Hematopoietic multipotent progenitor cell treated with erythropoietin and hydrocortisone succinate and interleukin-3 and kit ligand, for 15 days (in vitro differentiated cells): ENCODE measurements at places on chromosomes 5 and 9.

GRCh38 chr5:107574287-107574686 lies 96.5 kb downstream of the EFNA5 start:
- no peak for DNase-seq

DNA sequence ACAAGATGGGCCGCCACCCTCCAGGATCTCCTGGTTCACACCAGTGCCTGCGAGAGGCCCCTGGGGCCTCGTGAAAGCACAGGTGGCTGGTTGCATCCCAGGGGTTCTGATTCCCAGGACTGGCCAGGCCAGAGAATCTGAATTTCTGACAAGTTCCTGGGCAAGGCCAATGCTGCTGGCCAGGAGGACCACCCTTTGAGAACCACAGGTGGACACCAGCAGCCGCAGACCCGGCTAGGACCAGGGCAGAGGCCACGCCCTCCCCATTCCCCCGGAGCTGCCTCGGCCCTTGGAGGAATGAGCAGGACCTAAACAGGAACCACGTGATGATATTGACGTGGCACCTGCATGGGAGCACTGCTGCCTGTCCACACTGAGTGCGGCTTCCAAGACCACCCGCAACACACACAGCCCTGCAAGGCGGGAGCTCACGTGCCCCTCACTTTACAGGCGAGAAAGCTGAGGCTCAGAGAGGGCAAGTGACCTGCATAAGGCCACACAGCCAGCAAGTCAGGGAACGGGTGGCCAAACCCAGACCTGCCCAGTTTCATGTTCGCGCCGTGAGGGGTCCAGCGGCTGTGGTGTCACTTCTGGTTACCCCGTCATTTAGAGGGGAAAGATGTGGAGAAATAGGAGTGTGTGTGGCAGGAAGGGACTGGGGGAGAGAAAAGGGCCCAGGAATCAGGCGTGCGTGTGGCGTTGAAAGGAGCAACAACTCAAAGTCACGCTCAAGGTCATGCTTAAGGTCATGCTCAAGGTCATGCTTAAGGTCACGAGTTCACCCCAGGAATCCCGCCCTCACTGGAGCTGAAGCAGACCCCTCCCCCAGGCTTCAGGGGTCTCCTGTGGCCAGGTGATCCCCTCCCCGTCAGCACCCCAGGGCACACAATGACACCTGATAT lies 105.9 kb upstream of the IER5L start:
- no peak for DNase-seq

- DNase-seq: peak; percentile 83
These were observed 6.3 kb downstream of the SPTAN1 start for GRCh38 chr9:128558431-128559310.

- DNase-seq: no peak
These were observed 2.4 kb upstream of the SMC2 start for GRCh38 chr9:104091708-104092107.
